ENCODE measurements at places on chromosomes 11 and 22.

- no peak for DNase-seq
Observed at GRCh38 chr22:33909075-33909458, 11.2 kb downstream of the LARGE1 start.

- DNase-seq, result no peak
Observed at GRCh38 chr11:133078591-133079404, 453.5 kb downstream of the OPCML start.

DNA sequence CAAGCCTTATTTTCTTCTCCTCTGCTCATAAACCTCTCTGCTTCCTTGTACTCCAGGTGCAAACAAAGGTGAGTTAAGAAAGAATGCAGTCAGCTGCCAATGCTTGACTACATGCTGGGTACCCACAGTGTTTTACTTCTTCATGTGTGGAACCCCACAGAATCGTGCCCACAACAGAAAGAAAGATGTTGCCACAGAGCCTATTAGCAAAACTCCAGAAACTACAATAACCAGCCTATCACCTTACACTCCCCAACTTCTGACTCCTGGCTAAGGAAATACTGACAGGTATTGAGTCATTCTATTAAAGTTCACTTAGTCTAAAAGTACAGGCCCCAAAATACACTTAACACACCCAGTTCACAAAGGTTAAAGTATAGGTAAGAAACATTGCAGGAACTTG, 56.9 kb upstream of the CCDC89 start:
- DNase-seq, result no peak

- DNase-seq, result no peak
Observed at GRCh38 chr22:50489363-50490243, 2.9 kb downstream of the MIOX start.

DNA sequence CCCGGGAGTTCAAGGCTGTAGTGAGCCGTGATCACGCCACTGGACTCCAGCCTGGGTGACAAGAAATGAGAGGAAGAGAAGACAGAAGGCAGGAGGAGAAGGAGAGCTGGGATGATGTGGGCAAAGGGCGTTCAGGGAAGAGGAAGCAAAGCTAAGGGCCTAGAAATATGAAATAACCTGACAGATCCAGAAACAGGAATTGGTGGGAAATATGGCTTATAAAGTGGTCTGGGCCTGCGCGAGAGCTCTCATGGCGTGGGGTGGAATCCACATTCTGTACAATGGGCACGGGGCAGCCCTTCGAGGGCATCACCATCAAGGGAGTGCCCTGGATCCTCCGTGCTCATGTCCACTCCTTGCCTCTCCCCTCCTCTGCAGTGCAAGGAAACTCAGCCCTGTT, 46.8 kb upstream of the RASSF10 start:
- no peak for DNase-seq

- DNase-seq, result no peak
Observed at GRCh38 chr11:10998674-10999073, 140.8 kb upstream of the ZBED5 start.

GRCh38 chr11:102112509-102112821, 2.2 kb downstream of the YAP1 start:
- DNase-seq, result no peak

GRCh38 chr22:34608106-34608505, 457.9 kb upstream of the ISX start:
- DNase-seq, result no peak

DNA sequence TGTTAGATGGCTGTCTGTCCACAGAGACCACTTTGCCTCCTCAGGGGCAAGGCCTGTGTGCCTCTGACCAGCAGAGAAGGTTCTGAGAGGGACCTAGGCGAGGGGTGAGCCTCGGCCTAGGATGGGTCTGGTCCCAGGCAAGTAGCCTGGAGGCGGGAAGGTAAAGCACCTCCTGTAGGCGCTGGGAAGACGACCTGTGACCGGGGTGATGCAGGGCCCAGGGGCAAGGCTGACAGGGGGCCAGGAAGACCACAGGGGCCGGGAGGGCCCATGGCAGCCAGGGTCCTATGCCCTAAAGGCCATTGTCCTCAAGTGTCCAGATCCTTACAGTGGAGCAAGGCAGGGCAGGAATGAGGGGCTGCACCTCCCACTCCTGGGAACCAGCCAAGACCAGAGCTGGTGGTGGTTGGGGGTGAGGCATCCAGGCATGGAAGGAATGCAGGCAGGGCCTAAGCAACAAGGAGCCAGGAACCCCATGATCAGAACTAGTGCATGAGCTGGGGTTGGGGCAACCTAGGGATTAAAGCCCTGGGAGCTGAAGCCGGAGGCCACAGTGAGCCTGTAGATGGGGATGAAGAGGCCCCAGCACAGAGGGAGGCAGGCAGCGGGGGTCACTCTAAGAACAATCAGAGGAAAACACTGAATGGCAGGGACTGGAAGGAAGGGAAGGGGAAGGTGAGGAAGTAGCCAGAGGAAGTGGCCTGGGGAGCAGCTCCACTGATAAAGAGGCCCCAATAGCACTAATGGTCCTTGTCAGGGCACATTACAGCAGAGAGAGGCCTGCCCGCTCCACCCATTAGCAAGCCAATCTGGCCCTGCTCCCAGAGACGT, 32.9 kb upstream of the KLHL35 start:
- no peak for DNase-seq

DNA sequence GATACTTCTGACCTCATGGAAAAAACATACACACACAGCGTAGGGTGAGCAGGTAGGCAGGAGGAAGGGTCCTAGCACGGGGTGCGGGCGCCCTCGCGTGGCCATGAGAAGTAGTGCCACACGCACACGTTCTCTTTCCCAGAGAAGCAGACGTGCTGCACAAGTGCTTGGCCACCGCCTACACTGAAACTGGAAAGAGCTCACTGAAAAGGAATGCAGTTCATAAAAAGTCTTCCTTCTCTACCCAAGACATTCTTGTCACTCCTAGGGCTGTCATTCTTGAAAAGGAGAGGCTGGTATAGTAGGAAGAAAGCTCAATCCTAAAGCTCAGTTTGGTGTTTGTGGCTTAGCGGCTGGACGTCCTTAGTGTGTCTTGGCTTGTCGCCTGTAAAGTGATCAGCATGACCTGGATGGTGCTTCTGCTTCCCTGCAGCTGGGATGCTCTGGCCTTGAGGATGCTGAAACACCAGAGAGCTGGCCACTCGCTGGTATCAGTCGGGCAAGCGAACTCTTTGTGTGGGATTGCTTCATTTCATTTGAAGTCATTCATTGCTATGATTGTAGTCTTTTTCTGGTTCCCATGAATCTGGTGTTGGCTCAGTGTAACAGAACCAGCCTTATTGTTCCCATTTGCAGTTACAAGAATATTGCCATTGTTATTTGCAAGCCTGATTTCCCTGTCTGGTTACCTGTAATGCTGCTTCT, 303.8 kb downstream of the NTM start:
- no peak for DNase-seq

- no peak for DNase-seq
Observed at GRCh38 chr22:24324137-24324536, 53.5 kb downstream of the SPECC1L start.

GRCh38 chr22:17247832-17248231, 28.6 kb upstream of the ADA2 start:
- no peak for DNase-seq

- no peak for DNase-seq
Observed at GRCh38 chr11:133360860-133361688, 171.2 kb downstream of the OPCML start.

DNA sequence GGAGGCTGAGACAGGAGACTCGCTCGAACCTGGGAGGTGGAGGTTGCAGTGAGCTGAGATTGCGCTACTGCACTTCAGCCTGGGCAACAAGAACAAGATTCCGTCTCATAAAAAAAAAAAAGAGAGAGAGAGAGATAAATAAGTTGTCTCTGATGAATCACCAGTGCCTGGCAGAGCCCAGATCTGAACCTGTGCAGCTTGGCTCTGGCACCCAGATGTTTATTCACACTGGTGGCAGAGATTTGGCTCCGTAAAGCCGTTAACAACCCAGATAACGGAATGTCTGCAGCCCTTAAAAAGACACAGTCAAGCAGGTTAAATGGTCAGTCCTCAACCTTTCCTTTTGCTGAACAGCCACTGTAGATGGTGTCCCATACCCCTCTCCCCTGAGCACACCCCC, 33.5 kb upstream of the RTL6 start:
- DNase-seq, result no peak

GRCh38 chr11:122523846-122524805, 131.4 kb upstream of the UBASH3B start:
- no peak for DNase-seq

DNA sequence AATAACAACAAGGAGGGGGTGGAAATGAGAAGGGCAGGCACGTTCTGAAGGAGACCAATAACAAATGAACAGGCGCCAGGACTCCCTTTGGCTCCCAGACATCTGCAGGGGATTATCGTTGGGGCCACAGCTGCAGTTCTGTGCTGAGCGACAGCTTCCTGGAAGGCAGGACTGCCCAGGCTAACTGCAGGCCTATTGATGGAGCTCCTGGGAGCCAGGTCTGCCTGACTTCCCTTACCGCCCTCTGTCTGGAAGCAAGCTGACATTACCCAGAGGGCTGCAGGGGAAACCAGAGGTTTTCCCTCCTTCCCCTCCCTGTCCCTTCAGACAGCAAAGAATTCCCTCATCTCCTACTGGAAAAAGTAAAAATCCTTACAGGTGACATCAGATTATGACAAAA, 5.0 kb downstream of the DRD2 start:
- no peak for DNase-seq

DNA sequence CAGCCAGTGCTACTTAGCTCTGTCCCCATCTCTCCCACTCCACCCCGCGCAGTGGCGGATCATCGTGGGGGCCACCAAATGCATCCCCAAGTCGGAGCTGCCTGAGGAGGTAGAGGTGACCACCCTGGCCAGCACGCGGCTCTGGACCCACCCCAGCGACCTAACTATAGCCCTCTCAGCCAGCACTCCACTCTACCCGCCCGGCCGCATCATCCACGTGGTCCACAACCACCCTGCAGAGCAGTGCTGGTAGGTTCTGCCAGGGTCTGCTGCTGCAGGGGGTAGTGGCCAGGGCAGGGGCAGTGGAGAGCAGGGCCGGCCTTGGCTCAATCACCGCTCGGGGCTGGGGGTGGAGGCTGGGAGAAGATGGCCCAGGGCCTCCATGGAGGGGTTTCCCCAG, 13.0 kb upstream of the MYRF start:
- DNase-seq, result no peak

DNA sequence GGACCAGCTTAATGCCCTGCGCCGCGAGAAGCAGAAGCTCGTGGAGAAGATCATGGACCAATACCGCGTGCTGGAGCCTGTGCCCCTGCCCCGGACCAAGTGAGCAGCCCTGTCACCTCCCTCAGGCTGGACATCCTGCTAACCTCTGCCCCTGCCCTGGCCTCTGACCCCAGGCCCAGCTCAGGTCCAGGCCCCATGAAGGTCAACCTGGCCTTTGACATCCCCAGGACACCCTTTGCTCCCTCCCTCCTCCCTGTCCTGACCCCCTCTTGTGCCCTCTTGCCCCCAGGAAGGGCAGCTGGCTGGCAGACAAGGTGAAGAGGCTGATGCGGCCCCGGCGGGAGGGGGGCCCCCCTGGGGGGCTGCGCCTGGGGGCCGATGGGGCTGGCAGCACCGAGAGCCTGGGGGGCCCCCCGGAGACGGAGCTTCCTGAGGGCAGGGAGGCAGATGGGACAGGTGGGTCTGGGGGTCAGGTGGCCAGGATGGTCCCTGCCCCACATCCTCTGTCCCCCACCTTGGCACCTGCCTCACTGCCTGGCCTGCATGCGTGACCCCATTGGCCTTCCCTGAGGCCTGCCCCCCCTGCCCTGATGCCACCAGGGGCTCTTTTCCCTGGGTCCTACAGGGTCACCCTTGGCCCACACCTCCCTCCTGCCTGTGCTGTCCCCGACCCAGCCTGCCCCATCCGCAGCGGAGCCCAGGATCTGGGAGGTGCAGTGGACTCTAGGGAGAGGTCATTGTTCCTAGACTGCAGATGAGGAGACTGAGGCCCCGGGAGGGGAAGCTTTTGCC, 5.1 kb upstream of the RPS6KA4 start:
- DNase-seq, result no peak

DNA sequence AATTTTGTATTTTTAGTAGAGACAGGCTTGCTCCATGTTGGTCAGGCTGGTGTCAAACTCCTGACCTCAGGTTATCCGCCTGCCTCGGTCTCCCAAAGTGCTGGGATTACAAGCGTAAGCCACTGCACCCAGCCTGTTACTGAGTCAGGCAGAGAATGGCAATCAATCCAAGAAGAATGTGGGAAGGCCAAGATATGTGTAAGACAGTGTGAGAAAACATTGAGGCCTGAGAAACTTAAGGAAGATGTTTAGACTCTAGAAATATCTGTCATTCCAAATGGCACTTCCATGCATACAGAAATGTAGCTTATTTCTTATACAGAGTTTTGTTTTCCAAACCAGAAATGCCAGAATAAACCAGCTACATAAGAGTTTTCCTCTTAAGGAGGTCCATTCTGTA, 248.5 kb downstream of the ETS1 start:
- DNase-seq, result no peak

DNA sequence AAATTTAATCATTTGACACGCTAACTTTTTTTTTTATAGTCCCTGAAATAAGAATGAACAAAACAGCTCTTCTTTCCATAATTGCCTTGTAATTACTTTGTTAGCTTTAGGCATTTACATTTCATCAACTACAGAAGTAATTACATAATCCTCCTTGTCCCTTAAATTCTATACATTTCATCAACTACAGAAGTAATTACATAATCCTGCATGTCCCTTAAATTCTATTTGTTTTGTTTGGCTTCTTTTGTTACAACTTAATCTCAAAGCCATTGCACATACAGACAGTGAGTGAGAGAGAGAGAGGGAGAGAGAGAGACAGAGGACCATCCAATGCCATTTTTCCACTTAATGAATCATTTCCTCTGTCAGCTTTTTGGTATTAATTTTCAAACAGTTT, 873.2 kb downstream of the METTL15 start:
- DNase-seq, result no peak

DNA sequence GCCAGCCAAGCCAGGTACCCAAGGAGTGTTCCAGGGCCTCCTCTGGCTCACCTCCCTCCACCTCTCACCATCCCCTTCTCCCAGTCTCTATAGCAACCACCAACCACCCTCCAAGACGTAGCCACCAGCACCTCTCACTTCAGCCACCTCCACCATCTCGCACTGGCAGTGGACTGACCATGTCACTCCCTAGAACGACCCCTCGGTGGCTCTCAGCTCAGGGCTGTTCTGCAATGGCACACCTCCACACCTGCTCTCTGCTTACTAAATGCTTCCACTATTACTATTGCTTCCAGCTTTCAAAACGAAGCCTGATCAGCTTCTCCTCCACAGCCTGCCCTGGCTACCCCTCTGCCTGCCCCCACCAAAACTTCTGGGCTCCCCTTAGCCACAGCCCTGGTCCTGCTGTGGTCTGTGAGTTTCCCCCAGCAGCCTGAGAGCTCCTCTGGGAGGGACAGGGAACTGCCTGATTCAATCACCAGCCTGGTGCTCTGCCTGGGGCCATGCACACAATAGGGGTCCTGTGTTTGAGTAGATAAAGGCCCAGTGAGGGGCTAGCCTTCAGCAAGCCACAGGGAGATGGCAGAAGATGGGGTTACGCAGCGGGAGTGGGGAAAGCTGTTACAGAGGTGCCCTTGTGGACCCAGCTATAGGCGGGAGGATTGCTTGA, 17.5 kb upstream of the CBX7 start:
- DNase-seq, result no peak
